ENCODE measurements at places on chromosomes 16 and 17. TPM values are rescaled to one million over a fixed set of nuclear protein-coding genes. Genes with fewer than 3 reads are reported as not detected.

GRCh38 chr17:75301502-75302206 is 12.4 kb upstream of the SLC25A19 start:
- DNase-seq: no peak

DNA sequence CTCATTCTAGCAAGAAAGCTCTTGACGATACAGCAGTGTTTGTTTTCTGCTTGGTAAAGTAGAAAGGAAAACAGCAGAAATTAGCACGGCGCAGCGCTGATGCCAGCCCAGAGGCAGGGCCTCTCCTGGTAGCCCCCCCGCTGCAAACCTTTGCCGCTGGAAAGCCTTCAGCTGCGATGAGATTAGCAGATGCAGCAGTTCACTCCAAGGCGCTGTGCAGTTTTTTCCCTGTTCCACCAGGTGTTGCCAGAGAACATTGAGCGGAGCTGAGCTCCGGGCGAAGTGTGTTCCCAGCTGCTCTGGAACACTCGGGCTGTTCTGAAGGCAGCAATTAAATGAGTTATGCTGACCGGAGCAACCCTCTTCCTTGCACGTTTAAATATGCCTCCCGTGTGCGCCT is 72.5 kb downstream of the RBFOX1 start:
- peak; percentile 68 for DNase-seq

DNA sequence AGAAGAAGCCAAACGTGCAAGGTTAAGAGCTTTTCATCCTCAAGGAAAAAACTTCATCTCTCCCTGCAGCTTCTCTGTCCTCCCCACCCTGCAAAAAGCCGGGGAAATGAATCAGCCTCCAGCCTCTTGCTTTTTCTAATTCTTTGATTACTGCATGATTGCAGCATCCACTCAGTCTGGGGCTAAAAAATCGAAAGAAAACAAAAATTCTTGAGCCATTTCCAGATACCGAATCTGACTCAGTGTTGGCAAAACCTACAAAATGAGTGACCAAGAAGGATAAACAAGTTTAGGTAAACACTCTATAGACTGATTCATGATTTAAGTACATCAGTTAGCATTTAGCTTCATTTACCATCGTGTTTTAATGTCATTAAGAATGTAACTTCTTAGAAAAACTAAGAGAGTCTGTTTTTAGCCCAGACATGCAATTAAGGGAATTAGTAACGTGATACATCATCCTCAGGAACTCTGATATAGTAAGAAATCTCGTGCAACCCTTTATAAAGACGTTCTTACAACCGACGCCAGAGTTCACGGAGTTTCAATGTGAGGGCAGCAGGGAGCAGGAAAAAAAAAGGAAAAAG is 287.3 kb upstream of the FOXF1 start:
- no peak for DNase-seq

- DNase-seq: no peak
Measured at GRCh38 chr17:75712446-75712845, 8.8 kb upstream of the ITGB4 start.

- DNase-seq: no peak
Measured at GRCh38 chr17:38325221-38325851, 18.4 kb downstream of the GPR179 start.

DNA sequence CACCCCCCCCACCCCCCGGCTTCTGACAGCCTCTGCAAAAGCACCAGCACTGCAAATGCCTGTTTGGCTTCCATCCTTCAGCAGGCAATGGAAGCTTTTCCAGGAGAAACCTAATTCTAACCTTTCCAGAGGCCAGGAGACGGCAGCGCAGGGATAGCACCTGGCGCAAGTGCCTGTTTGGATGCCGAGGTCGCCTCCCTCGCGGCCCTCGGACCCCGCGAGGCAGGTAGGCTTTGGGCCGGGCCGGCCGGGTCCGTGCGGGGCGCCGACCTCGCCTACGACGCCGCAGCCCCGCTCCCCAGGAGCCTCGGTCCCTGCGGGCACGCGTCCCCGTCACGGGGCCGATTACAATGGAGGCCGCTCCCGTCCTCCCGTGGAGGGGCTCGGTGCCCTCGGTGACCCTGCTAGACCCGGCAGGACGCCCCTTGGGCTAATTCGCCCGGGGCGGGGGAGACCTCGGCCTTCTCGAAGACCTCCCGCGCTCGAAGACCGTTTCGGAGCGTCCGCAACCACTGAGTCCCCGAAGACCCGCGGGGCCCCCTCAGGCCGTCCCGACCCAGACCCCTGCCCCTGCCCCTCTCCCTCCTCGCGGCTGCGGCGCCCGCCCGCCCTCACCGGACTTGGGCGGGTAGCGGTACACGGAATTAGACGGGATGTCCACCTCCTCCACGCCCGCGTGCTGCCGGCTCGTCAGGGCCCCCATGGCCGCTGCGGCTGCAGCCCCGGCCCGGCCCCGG is 587 bp downstream of the RNF157 start:
- DNase-seq: peak; percentile 64

- DNase-seq: peak; percentile 46
Measured at GRCh38 chr17:75754378-75755204, 10.4 kb downstream of the GALK1 start.

GRCh38 chr17:34816848-34817247 is 144.4 kb downstream of the CCT6B start:
- DNase-seq: no peak

- peak; percentile 63 for DNase-seq
Measured at GRCh38 chr16:4675864-4676786, 17.2 kb upstream of the NUDT16L1 start.

DNA sequence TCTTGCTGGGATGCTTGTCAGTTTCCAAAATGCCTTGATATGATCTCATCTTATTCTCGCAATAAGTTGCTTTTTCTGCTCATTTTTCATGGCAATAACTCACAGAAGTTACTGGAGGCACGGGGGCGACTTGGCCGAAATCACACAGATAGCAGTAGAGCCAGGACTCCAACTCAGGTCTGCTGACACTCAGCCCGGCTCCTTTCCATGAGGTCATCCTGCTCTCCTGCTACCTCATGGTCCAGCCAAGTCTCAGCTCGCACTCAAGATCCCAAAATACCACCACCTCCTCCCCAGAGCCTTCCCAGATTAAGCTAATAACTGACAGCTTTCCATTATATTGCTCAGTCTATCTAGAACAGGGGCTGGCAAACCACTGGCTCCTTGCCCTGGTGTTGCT is 269.5 kb downstream of the MAP2K4 start:
- no peak for DNase-seq

DNA sequence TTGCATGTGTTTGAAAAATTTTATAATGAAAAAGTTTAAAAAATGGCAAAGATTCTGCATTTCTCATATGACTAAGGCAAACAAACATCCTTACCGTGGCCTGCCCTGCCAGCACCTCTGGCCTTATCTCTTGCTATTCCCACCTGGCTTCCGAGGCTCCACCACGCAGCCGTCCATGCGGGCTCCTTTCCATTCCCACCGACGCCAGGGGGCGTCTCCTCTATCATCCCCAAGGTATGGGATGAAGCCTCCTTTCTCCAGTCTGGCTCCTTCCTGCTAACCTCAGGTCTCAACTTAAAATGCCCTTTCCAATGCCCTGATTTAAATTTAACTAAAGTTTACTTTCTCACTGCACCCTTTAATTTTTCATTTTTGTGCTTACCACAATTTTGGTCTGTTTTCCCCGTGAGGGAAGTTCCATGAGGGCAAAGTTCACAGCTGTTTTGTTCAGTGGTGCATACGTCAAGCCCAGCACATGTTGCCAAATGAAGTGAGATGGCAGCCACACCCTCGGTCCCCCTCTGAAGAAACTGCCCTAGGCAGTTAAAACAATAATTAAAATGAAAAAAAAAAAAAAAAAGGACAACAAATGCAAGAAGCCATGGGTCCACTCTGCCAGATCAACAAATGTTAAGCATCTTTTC is 13.3 kb upstream of the SDK2 start:
- peak; percentile 47 for DNase-seq

DNA sequence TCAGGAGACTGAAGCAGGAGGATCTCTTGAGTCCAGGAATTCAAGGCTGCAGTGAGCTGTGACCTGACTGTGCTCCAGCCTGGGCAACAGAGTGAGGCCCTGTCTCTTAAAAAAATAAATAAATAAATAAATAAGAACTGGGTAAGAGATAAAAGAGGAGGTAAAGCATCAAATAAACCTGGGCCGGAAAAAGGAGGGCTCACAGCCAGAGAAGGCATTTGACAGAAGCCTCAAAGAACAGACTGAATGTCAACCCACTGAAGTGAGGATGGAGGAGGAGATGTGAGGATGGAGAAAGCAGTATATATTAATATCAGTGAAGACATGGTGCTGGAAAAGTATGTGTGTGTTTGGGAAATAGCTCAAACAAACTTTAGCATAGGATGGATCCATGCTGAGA is 6.1 kb downstream of the NOG start:
- DNase-seq: no peak

- DNase-seq: no peak
Measured at GRCh38 chr17:57402681-57403180, 146.4 kb downstream of the MSI2 start.

GRCh38 chr16:89031715-89032659 is 55.0 kb upstream of the CBFA2T3 start:
- DNase-seq: peak; percentile 18

MAPT gene
- 6.9 TPM for total RNA-seq

TBC1D3D gene
- total RNA-seq: 0.24 TPM

FOXN1 gene
- not detected for total RNA-seq

ZNHIT3 gene
- 23.7 TPM for total RNA-seq

Measured in right cardiac atrium (tissue), 5 donors.